ENCODE measurements at places on chromosomes 2 and 18.

- no peak for DNase-seq
Measured at GRCh38 chr2:40256649-40257048, 195.2 kb downstream of the SLC8A1 start.

- DNase-seq, result no peak
Measured at GRCh38 chr18:69757733-69758132, 189.9 kb downstream of the CD226 start.

DNA sequence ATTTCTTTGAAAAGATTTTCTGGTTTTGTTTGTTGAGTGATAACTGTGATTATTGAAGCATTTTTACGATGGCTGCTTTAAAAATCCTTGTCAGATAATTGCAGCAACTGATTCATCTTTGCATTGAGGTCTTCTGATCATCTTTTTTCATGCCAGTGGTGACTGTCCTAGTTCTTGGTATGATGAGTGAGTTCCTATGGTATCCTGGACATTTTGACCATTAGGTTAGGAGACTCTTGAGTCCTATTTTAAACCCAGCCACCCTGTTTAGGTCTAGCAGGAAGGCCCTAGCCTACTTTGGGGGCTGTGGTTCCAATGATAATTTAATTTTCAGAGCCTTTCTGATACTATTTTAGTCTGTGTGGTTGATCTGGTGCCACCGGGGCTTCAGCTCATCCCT is 72.7 kb upstream of the REV1 start:
- no peak for DNase-seq

DNA sequence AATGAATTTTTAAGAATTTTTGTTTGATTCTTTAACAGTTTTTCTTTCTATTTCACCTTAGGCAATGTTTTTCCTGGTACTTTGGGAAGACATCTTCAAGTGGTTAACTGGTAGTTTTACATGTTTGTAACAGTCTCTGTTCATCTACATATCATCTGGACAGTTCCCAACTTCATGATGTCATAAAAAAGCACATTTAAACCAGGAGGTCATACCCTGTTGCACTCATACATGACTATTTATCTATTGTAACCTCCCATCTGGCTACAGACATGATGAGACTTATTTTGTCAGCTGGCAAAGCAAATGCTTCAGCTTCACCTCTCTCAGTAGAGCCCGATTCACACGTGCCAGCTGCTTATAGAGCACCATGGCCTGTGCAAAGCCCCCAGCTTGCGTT is 99.8 kb upstream of the YPEL5 start:
- DNase-seq, result no peak

DNA sequence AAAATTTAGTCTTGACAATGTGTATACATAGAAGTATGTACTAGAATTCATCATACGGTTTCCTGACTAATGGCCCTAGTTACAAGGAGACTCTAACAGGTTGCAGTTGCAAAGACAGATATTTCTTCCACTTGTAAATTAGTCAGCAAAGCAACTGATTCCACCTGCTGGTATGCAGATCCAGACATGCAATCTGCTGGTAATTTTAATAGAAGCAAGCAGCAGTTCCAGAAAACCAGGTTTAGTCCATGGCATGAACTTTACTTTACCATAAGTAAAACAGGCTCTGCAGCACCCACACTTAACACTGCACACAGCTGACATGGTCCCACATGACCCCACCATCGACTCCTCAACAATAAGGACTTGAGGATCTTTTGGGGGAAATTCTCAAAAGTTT is 110.9 kb upstream of the SP3 start:
- DNase-seq, result no peak

DNA sequence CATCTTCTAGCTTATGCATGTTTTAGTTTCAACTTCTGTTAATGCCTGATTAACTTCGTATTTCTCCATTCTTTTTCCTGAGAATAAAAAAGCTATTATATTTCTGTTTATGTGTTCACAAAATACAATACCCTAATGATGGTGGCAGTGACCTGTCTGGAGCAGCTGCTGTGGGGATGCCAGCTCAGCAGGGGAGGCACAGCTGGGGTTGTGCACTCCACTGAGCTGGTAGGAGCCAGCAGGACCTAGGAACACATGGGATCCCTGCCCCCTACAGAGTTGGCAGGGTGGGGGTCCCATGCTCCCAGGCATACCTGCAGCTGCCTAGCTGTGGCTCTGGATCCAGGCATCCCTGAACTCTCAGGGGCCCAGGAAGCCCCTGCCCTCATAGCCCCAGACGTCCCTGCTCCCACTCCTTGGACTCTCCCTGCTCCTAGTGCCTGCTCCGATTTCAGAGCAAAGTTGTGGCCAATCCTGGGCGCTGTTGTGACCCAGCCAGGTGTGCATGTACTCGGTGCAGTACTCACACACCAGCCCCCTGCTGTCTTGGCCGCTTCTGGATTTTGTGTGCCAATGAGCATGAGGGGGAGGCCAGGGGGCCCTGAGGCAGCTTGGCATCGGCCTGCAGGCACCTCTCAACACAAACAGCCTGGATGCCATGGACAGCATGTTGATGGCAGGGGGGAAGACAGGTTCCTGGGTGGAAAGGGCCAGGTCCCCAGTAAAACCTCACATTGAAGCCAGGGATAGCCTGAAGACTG is 546.0 kb downstream of the ZNF804A start:
- DNase-seq, result no peak

DNA sequence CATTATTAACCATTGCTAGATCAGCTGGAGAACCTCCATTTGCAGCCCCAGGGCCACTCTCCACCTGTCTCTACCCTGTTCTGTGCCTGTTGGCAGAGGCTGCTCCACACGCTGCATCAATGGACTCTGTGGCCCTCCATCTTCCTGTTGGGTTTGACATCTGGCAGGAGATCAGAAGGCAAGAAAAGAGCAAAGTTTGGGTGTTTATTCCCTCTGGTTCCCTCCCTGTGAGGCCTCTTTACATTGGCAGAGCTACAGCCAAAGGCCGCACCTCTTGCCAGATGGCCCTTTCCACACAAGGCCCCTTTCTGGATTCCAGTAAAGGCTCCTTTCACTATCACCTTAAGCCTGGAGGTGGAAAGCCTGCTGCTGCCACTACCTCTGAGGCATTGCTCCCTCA is 110.9 kb upstream of the RND3 start:
- no peak for DNase-seq

GRCh38 chr2:33131111-33131510 is 184.4 kb downstream of the LTBP1 start:
- no peak for DNase-seq

- no peak for DNase-seq
Measured at GRCh38 chr18:52288403-52289004, 51.5 kb upstream of the DCC start.

GRCh38 chr2:218229851-218230250 is 12.9 kb downstream of the ARPC2 start:
- no peak for DNase-seq

- no peak for DNase-seq
Measured at GRCh38 chr2:48900321-48901014, 144.9 kb upstream of the LHCGR start.

DNA sequence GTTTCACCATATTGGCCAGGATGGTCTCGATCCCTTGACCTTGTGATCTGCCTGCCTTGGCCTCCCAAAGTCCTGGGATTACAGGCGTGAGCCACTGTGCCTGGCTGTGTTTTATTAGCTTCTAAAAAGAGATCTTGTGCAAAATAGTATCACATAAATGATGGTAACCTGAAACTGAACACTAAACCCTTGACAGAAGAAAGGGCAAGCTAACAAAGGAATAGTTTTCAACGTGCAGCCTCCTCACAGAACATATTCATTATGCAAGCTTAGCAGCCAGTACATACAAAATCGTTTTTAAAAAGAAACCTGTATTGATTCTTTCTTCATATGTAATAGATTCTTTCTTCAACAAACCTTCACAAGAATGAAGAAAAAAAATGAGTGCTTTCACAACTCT is 20.6 kb downstream of the CHN1 start:
- no peak for DNase-seq

GRCh38 chr2:237790353-237790752 is 8.2 kb upstream of the RBM44 start:
- no peak for DNase-seq

DNA sequence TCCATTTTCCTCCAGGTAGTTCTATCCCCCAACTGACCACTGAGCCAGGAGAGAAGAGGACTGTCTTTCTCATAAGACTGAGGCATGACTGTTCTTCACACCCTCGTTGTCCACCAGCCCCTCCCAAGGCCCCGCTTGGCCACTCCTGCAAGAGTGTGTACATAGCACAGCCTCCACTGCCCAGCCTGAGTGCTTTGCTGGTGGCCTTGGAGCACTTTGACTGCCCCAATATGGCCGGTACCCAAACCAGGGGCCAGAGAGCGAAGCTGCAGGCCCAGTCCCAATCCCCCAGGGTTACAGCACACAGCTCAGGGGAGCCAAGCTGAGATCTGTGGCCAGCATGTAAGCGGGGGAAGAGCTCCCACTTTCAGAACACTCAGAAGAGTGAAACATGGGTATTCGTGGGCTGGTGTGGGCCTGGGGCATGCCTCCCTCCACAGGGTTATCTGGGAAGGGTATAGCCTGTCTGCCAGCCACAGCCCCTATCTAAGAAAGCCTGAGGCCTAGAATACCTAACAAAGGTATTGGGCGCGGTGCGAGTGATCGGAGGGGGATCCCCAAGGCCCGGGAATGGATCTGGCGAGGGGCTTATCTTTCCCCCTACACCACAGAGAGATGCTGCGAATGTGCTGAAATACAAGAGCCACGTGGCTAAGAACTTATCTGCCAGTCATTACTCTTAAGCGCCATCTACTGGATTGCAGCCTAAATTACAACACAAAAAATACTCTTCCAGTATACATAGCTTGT is 163.8 kb downstream of the WDPCP start:
- no peak for DNase-seq

- DNase-seq, result no peak
Measured at GRCh38 chr2:239545741-239546392, 145.0 kb upstream of the HDAC4 start.

GRCh38 chr18:36658611-36659010 is 170.2 kb downstream of the TPGS2 start:
- DNase-seq, result no peak

DNA sequence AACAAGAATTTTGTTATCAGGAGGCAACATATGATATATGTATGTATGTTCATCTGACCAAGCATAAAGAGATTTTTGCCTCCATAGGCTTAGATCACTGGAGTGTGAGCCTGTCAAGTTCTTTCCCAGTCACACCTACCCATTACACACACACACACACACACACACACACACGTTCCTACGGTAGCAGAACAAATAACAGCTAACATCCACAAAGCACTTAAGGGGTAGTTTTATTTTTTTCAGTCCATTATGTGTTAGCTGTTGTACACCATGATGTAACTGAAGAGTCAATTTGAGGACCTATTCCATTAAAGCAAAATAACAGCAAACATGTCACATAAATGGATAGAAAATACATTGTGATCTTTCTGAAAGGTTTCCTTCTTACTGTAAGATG is 39.5 kb downstream of the UGP2 start:
- DNase-seq, result no peak

GRCh38 chr2:197212344-197213262 is 98.0 kb downstream of the ANKRD44 start:
- DNase-seq, result no peak

- no peak for DNase-seq
Measured at GRCh38 chr2:104412384-104412783, 441.5 kb upstream of the POU3F3 start.

DNA sequence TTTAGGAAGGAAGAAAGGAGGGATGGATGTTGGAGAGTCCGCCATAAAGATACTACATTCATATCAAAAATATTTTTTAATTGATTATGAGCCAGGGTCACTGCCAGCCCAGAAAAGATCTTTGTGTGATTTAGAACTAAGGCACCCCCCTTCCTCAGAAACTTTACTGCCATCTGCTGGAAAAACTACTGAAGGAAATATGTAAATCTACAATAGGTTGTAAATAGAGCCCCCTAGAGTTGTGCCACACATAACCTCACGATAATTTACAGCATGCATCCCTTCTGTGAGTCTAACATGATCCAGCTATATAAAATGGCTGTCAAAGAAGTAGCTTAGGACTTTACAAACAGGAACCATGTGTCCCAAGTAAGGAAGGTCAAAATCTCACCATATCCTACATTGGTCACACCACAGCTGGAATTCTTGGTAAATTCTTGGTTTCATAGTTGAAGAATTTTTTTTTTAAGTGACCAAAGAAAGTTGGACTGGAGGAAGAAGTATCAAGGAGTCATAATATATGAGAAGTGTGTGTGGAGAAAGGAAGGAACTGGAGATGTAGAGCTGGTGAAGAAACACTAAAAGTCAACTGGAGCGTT is 152.5 kb downstream of the CYP26B1 start:
- DNase-seq, result no peak

- no peak for DNase-seq
Measured at GRCh38 chr2:189144700-189145211, 34.8 kb downstream of the COL5A2 start.

- DNase-seq, result no peak
Measured at GRCh38 chr18:9130806-9131205, 5.8 kb upstream of the ANKRD12 start.

DNA sequence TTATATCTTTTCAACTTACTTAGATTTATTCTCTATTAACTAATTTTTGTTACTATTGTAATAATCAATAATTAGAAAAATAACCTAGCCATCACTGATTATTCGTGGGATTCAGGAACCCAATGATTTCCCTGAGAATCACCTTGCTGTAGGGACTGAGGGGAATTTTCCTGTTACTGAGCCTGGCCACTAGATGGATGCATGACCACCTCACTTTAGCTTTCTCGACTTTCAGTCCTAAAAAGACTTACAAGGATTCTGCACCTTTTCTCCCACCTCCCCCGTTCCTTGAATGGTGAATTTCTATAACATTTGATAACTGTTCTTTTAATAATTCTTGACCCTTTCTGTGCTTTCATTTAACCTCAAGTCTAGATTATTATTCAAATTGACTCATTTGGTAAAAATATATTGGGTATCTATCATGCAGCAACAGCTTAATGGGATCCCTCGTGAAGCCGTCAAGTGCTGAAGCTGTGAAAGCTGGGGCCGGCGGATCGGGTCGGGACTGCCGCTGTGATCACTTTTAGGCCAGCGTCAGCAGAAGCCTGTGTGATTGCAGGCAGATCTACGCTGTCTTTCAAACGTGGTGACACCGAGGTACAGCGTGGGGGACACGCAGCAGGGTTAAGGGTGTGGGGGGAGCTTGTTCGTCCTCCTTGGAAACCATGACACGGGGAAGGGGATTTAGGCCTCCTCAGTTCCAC is 38.8 kb upstream of the TMEM18 start:
- DNase-seq, result no peak

DNA sequence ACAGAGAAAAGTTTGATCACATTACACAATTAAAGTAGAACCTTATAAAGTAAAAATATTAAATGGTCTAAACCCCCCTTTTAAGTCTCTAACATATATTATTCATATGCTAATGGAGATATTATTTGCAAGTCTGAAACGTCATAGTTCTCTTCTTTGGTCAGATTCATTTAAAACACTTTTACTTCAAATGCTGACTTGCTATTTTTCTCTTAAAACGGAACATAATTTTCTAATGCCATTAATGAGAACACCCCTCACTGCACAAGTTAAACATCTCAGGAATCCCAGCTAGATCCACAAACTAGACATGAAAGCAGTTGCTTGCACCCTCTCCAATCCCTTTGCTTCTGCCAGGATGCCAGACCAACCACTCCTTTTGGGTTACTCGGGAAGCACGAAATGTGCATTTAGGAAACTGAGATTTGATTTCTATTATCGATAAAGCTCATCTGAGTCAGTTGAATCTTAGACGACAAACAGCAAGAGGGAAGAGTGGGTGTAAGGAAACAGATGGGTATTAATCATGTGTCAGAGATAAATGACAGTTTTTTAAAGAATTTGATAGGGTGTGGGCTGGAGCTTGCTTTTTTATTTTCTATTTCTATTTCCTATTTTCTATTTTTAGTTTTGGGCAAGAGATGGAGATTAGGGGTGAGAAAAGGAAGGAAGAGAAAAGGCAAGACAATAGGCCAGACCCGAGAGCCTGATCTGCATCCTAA is 1.5 kb downstream of the ADD2 start:
- DNase-seq, result no peak
